ENCODE measurements at places on chromosomes 1 and 21. TPM values are rescaled to one million over a fixed set of nuclear protein-coding genes. Genes with fewer than 3 reads are reported as not detected.

The CRB1 gene
- total RNA-seq = not detected

The RYR2 gene
- 1.7 TPM for total RNA-seq

The REN gene
- total RNA-seq = not detected

The IGSF9 gene
- 0.47 TPM for total RNA-seq

The HPCAL4 gene
- 0.74 TPM for total RNA-seq

The MPL gene
- total RNA-seq = not detected

The OR10Z1 gene
- not detected for total RNA-seq

The SYPL2 gene
- 0.54 TPM for total RNA-seq

The FALEC gene
- not detected for total RNA-seq

The TEDDM1 gene
- not detected for total RNA-seq

The LORICRIN gene
- total RNA-seq = not detected

The PHTF1 gene
- 19.2 TPM for total RNA-seq

The CELA3A gene
- not detected for total RNA-seq

The OR2T29 gene
- total RNA-seq = not detected

The CFHR5 gene
- total RNA-seq = not detected
